ENCODE measurements at places on chromosomes 5 and 9.

DNA sequence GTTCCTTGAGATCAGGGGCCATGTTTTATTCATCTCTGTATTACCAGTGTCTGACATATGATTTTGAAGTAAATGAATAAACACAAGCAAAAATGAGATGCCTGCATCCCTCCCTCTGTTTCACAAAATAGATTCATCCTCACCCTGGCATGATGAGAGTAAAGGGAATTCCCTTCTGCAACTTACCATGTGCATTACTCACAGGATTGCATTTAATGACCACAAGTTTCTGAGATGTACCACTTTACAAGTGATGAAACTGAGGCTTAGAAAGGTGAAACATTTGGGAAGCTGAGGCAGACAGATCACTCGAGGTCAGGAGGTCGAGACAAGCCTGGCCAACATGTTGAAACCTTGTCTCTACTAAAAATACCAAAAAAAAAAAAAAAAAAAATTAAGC is 74.2 kb upstream of the TNFSF8 start:
- DNase-seq, result no peak

DNA sequence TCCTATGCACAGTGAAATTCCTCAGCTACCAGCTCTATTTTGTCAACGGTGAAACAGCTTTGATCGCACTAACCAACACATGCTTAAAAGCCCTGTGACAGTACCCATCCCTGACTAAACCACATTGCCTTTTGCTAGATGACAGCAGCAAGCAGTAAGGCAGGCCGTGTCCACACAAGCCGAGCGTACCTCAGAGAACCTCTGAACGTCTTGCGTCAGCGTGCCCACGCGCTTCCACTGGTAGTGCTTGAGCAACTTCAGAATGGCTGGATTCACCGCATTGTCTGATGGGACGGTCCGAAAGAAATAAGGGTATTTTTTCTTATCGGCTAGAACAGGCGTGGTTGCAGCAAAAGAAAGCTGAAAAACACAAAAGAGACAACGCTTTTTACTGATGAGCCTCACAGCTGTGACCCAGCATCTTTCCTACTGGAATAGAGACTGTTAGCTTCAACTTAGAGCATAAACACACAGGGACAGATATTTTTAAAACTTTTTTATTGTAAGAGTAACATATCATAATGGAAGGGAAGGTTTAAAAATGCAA is 167.0 kb downstream of the GABBR2 start:
- DNase-seq, result no peak

DNA sequence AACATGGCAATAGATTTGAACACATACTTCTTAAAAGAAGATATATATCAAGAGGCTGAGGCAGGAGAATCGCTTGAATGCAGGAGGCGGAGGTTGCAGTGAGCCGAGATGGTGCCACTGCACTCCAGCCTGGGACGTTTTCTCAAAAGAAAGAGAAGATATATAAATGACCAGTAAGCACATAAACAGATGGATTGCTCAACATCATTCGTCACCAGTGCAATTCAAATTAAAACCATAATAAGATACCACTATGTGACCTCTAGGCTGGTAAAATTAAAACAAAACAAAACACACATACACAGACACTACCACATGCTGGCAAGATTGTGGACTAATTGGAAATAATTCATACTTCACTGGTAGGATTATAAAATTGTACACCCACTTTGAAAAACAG is 5.3 kb upstream of the TXN start:
- DNase-seq, result no peak

DNA sequence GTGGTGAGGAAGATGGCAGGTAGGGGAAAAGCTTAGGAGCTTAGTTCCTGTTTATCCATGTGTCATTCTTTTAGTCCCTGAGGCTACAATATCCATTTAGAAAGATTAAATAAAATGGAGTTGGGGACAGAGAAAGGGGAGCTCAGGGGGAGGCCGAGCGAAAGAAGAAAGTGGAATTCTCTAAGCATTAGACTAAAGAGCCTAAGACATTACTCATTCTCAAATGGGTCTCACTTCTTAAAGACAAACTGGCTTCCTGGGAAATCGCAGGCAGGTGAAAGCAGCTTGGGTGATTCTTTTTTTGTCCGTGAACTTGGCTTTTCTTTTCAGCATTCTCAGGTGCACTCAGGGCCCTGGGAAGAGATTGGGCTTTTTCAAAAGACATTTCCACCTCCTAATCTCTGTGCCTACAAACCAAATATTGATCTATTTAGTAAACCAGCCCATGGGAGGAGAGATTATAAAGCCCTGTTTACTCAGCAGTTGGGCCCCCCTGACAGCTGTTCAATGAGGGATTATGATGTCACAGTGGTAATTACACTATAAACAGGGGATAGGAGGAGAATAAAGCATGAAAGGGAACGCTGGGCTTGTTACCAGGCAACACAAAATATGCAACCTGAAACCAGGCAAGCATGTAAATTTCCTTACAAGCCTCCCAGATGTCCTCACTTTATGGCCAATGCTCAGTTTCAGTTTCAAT is 584.0 kb downstream of the ACTL7B start:
- no peak for DNase-seq

DNA sequence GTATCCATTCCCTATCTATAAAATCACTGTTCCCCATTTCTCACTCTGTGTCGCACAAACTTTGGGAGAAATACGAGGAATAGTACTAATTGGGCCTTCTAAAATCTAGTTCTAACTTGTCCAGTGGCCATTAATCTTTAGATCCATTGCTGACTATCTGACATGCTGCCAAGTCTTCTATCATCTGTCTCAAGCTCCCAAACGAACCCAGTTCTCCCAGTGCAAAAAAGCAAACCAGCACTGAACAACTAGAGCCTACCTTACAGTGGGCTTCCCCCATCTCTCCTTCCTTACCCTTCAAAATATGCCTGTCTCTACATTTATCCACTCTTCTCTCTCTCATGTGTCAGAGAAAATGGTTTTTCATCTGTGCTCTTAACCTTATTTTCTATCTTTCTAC is 3.2 kb upstream of the SPINK7 start:
- DNase-seq, result no peak

- no peak for DNase-seq
Measured at GRCh38 chr5:163342306-163342705, 95.1 kb upstream of the CCNG1 start.

GRCh38 chr9:135641745-135642144 is 2.4 kb upstream of the GLT6D1 start:
- DNase-seq, result no peak

DNA sequence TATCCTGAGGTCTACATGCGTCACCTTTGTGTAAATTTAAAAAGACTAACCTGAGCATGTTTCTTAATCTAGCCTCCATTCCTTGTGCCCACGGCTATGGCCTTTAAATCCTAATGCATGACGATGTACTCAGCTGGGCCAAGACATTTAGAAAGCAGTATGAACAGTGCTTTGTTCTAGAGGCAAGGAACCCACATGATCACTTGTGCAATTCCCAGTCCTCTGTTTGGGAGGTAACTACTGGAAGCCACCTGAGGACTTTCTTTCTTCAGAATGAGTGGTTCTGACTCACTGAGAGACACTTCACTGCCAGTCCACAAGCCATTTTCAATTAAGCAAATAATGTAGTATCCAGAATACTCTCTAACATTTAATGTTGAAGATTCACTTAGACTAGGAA is 181.3 kb downstream of the RAB3C start:
- DNase-seq, result no peak

All from fibroblast of skin of left biceps (primary cell).